Activated effector memory CD4-positive, alpha-beta T cell treated with Interleukin-2 at 50 U/mL for 16 hours (primary cell): ENCODE measurements at places on chromosomes 2 and 18.
A peak's percentile ranks its signal among the peaks of the same experiment; 100 is the strongest.

- DNase-seq: no peak
Measured at GRCh38 chr2:207257251-207258250, 91.8 kb upstream of the KLF7 start.

DNA sequence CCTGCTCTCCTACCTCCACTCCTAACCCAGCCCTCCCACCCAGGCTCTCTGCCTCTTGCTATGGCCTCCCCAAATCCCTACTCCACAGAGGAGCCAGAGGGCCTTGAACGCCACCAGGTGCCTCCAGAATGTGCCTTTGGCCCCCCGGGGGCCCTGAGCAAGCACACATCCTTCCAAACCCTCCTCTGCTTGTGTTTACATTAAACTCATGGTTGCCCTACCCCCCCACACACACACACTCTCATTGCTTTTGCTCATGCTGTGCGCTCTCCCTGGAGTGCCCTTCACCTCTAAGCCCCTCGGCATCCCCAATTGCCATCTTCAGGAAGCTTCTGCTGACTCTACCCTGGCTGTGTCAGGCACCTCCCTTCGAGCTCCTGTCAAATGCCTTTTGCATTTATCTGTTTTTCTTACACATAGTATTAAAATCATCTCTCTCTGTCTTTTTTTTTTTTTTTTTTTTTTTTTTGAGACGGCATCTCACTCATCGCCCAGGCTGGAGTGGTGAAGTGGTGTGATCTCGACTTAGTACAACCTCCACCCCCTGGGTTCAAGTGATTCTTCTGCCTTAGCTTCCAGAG is 16.3 kb upstream of the TET3 start:
- DNase-seq: no peak

DNA sequence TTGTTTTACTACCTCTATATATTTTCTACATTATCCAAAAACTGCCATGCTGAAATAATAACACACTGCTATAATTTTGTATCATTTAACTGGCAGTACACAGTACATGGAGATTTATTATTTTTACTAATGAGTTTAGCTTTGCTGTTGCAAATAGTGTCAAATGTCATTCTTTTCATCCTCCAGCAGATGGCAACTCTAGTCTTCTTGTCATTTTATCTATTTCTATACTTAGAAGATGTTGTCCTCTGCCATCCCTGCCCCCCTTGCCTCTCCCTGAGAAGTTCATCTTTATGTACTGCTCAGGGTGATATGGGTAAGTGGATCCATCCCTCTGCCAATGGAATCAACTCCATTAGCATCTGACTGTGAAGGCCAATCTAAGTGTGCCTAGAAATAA is 21.7 kb upstream of the LRRTM1 start:
- DNase-seq: no peak

- no peak for DNase-seq
Measured at GRCh38 chr18:79917169-79917852, 34.1 kb downstream of the SLC66A2 start.

- DNase-seq: no peak
Measured at GRCh38 chr2:43088143-43089073, 138.0 kb downstream of the ZFP36L2 start.

GRCh38 chr2:218671654-218672566 is at the start of the genes RNF25 and STK36:
Gene RNF25, minus strand, starts transcription at chr2:218672002. Its CDS starts 32 bp downstream, at chr2:218671970.
Gene STK36, plus strand, starts transcription at chr2:218672086. Its CDS starts 744 bp downstream, at chr2:218672830.
- peak; percentile 72 for DNase-seq

DNA sequence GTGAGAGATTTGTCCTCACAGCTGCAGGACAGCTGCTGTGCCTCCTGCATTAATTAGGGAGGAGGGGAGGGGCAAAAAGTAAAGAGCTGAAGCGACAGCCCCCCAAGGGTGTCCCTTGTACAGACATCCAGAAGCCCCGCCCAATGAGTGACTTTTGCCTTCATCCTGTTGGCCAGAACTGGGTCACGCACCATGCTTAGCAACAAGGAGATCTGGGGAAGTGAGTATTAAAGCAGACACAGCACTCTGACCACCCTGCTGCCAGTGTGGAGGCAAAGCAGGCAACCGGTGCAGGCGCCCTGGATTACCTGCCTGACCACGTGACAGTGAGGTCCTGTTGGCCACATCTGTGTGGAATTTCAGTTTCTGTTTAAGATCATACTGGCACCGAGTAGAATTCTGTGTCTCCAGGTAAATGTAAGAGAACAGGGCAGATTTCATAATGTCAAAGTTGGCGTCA is 21.5 kb upstream of the BIN1 start:
- no peak for DNase-seq

GRCh38 chr2:239061824-239062570 is 214.1 kb downstream of the TWIST2 start:
- DNase-seq: no peak

GRCh38 chr2:154911729-154912128 is 213.2 kb downstream of the KCNJ3 start:
- no peak for DNase-seq

DNA sequence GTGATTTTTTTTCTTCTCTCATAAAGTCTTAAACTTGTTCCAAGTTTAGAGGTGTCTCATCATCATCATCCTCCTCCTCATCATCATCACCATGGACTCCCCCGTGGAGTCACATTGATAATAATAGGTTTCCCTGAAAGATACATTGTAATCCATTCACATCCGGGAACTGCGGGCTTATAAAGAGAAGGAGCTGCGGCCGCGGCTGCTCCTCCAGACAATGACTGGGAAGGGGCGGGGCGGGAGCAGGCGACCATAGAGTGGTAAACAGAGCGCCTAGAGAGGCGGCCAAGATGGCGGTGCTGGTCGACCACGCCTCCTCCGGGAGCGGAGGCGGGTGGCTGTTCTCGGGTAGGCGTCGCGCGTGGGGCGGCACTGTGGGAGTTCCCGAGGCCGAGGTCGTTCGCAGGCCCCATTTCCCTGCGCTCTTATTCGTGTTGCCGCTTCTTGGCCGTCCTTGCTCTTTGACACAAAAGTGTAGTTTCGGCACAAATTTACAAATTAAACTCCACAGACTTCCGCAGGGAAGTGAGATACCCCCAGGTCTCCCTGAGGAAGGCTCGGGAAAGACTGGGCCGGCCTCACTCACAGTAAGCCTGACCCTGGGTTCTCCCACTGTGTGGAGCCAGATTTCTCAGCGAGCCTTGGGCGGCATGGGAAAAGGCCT is 1.8 kb upstream of the TCF4 start:
- DNase-seq: peak; percentile 2

- no peak for DNase-seq
Measured at GRCh38 chr2:205145888-205146287, 536.4 kb upstream of the NRP2 start.
